ENCODE measurements at places on chromosomes 1 and 21. TPM values are rescaled to one million over a fixed set of nuclear protein-coding genes. Genes with fewer than 3 reads are reported as not detected.
A peak's percentile ranks its signal among the peaks of the same experiment; 100 is the strongest.

FCRL1 gene
- total RNA-seq, result 0.21 TPM

CD34 gene
- 40.9 TPM for total RNA-seq

DNA sequence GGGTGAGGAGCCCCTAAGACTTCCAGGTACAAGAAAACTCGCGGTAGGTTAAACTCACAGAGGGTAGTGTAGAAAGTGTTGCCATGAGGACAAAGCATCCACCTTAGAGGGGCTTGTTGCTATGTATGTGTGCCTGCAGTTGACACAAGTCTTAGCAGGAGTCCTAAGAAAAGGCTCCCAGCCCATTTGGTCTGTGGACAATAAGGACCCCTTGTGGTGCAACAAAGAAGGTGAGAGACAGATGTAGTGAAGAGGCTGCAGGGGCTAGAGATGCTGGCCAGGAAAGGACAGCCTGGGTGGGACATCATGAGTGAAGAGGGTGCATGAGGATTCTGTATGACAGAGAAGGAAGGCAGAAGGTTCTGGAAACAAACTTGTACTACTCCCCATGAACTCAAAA, 36.3 kb upstream of the IL10 start:
- no peak for DNase-seq

DNA sequence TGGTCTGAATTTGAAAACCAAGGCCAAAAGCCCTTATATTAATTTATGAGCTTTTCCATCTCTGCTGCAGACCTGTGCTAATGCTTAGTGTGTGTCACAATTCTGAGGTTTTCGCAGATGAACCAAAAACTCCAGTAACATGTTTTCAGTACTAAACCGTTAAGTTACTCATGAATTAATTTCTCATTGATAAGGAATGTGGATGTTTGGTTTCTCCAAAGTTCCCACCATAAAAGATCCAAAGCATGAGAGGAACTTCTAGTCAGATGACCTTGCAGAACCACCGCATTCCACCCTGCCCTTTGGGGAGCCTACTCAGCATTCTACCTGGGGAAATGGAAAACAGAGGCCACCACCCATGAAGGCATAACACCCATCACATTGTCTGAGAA, 7.5 kb upstream of the LEPR start:
- no peak for DNase-seq

- no peak for DNase-seq
Measured at GRCh38 chr1:25031966-25032667, 102.0 kb upstream of the RUNX3 start.

- DNase-seq, result no peak
Measured at GRCh38 chr21:34623516-34623915, 8.6 kb upstream of the RCAN1 start.

DNA sequence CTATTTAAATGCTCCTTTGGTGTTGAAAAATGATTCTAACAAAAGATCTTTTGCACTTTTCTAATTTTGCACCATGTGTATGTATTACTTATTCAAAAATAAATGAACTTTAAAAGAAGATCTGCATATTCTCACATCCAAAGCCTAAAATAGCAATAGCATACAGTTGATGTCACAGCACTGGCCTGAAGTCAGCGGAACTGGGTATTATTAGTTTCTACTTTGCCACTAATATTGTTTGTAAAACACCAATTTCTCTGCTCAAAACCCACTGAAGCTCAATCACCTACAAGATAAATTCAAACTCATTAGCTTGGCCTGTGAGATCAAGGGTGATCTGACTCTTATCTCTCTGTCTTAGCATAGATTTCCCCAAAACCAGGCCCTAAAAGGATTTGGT, 34.5 kb upstream of the BCAR3 start:
- DNase-seq, result no peak

GRCh38 chr1:116489231-116489697, 81.6 kb downstream of the CD58 start:
- DNase-seq, result no peak

- DNase-seq, result no peak
Measured at GRCh38 chr1:178577882-178578281, 65.0 kb downstream of the TEX35 start.

DNA sequence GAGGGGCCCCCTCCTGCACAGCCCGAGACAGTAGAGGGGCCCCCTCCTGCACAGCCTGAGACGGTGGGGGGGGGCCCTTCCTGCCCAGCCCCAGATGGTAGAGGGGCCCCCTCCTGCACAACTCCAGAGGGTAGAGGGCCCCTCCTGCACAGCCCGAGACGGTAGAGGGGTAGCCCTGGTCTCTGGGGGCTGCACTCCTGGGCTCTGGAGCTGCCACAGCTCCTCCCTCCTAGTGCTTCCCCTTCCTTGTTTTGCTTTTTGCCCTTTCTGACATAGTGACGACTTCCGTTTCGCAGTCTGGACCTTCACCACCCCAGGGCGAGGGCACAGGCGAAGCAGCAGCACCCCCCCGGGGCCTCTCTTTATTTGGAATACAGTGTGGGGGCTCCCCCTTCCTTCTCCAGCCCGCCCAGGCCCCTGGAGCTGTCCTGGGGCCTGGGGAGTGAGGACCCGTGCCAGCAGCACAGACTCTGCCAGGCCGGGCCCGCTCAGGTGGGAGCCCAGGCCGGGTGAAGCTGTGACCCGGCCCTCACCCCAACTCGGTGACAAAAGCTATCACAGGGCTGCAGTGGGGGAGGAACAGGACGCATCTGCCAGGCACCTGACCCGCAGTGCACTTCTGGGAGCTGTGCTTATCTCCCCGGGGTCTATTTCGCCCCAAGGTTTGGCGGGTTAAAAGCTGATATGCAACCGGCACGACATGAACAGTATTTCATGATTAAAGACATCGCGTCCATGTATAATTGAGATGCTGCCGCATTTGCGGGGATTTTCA, 1.1 kb upstream of the PRXL2B start:
- peak; percentile 84 for DNase-seq

DNA sequence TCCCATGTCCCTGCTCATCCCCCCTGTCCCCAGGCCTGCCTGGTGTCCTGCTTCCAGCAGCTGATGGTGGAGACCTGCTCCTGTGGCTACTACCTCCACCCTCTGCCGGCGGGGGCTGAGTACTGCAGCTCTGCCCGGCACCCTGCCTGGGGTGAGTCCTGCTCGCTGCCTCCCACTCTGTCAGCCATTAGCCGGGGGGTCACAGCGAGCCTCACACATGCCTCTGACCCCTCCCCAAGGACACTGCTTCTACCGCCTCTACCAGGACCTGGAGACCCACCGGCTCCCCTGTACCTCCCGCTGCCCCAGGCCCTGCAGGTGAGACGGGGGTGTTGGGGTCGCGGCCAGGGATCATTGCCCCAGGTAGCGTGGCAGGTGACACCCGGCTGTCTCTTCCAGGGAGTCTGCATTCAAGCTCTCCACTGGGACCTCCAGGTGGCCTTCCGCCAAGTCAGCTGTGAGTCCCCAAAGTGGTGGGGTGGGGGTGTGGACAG, 10.0 kb downstream of the SCNN1D start:
- no peak for DNase-seq

- no peak for DNase-seq
Measured at GRCh38 chr1:180920702-180921101, 8.0 kb downstream of the KIAA1614 start.
